Fibroblast of skin of scalp (primary cell): ENCODE measurements at places on chromosomes 16 and 17.
A peak's percentile ranks its signal among the peaks of the same experiment; 100 is the strongest.

GRCh38 chr17:44844390-44844830 lies 3.3 kb upstream of the HIGD1B start:
- peak; percentile 59 for DNase-seq

DNA sequence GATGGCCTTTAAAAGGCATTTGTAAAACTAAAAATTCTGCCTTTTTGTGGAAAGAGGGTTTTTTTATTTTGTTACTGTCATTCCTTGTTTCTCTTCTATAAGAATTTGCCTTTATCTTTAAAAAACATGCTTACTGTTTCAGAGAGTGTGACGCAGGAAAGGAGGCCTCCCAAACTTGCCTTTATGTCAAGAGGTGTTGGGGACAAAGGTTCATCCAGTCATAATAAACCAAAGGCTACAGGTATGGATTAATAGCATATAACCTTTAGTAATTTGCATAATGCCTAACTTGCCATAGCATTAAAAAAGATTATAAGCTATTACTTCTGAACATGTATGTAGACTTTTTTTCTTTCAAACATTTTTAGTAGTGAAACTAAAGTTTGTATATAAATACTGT lies 34.2 kb downstream of the CYLD start:
- no peak for DNase-seq

GRCh38 chr16:2023092-2024031 lies 3.3 kb upstream of the NHERF2 start:
- peak; percentile 87 for DNase-seq

GRCh38 chr16:62872339-62872738 lies 836.1 kb upstream of the CDH8 start:
- DNase-seq = no peak

GRCh38 chr17:49454050-49454449 lies 39.4 kb upstream of the PHB1 start:
- DNase-seq = no peak

DNA sequence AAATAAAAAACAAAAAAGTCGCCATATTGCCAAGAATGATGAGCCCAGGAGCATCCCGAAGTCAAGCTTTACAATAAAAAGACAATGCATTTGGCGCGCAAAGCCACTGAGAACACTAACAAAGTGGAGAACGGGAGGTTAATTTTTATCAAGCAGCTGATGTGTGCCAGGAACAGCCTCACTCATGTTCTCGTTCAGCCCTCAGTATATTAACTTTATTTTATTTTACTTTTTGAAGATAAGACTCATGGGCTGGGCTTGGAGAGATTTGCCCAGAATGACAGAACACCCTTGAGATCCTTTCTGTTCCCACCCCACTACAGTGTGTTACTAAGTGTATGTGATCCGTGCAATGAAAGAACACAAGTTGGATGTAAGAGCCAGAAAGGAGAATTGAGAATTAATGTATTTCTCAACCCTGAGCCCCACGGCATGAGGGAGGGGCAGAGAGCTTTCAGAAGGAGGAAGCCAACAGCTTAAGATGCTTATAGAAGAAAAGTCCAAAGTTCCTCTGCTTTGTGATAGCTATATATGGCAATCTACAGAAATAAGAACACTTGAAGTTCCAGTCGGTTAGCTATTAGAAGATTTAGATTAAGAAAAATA lies 48.4 kb downstream of the COTL1 start:
- DNase-seq = no peak

GRCh38 chr17:78434455-78435329 lies 56.2 kb downstream of the PGS1 start:
- DNase-seq = no peak

DNA sequence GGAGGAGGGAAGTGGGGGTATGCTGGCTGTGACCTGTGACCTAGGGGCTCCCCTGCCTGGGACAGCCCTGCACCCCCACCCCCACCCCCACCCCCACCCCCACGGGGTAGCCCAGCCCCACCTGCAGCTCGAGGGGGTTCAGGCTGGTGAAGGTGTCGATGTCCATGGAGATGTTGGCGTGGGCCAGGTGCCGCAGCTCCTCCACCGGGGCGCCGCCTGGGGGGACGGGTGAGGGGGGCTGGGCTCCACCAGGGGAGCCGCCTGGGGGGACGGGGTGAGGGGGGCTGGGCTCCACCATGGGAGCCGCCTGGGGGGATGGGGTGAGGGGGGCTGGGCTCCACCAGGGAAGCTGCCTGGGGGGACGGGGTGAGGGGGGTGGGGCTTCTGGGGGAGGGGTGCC lies 9.9 kb downstream of the MSLN start:
- DNase-seq = no peak

DNA sequence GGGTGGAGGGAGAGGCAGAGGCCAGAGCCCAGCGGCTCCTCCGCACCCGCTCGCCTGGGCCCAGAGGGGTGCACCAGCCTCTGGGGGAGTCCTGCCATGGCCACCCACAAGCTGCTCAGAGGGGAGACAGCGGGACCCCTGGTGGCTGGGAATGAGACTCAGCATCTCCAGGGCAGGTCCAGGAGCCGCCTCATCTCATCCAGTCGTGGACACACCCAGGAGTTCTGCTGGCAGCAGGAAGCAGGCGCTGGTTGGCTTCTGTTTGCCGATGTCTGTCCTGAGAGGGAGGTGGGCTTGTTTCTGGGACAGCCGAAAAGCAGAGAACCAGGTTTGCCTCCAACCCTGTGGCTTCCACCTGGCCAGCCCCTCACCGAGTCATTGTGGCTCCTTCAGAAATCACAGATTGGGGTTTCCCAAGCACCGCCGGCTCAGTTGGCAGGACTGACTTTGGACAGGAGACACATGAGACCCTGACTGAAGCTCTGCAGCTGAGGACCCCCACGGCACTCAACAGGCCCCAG lies 49.6 kb upstream of the ENPP7 start:
- DNase-seq = no peak

GRCh38 chr17:15213381-15214087 lies 51.6 kb downstream of the PMP22 start:
- peak; percentile 43 for DNase-seq

DNA sequence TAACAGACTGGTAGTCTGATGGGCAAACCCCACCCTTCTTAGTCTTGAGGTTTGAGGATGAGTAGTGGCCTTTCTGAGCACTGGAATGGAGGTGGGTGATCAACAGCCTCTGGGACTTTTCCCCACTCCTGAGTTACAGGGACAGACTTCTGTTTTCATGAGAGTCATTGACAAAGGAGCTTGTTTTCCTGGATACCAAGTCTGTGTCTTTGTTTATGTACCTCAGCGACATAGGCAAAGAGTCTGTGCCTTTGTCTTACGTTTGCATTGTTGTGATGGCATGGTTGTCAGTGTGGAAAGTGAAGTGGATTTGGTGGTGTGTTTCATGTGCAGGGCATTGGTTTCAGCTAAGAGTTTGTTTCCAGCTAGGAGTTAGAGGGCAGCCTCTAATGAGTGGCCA lies 17.5 kb downstream of the EPN2 start:
- DNase-seq = no peak

DNA sequence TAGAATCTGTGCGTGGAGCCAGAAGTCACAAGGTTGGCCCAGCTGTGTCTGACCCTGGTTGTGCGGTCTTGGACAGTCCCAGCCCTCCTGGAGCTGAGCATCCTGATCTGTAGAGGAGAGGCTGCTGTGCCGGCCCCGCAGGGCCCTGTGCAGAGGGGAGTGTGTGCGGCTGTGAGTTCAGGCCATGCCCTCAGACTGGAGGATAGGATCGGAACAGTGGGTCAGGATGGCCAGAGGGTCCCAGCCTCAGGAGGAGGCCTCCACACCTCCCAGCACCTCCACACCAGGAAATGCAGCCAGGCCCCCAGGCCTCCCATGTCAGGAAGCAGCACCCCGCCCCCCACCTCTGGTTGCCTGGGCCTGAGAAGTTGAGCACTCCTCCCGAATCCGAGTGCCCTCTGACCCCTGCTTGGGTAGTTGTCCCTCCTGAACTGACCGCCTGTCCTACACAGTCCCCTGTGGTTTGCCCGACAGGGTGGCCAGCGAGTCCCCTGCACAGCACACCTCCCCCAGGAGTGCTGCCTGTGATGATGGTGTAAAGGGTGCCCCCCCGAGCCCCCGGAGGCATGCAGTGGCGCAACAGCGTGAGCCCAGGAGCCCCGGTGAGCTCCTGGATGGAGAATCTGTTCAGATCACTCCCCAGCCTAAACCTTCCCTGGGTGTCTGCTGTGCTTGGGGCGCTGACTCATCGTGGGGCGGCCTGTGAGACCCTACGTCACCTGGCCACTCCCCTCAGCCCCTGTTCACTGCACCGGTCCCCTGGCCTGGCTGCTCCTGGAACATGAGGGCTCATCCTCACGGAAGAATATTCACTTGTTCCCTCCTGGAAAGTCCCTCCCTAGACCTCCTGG lies 285.2 kb downstream of the SEC14L1 start:
- peak; percentile 58 for DNase-seq
